ENCODE measurements at places on chromosomes 2 and 18.

- DNase-seq: no peak
Measured at GRCh38 chr18:78792736-78793135, 186.9 kb upstream of the SALL3 start.

DNA sequence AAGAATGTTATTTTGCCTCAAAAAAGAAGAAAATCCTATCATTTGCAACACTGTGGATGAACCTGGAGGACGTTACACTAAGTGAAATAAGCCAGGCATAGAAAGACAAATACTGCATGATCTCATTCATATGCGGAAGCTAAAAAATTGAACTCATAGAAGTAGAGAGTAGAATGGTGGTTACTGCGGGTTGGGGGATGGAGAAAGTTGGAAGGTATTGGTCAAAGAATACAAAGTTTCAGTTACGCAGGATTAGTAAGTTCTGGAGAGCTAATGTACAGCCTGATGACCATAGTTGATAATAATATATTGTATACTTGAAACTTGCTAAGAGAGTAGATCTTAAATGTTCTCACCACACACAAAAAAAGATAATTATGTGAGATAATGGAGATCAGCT lies 5.0 kb upstream of the GALNT5 start:
- DNase-seq: no peak

- no peak for DNase-seq
Measured at GRCh38 chr18:26290385-26290784, 64.1 kb downstream of the TAF4B start.

DNA sequence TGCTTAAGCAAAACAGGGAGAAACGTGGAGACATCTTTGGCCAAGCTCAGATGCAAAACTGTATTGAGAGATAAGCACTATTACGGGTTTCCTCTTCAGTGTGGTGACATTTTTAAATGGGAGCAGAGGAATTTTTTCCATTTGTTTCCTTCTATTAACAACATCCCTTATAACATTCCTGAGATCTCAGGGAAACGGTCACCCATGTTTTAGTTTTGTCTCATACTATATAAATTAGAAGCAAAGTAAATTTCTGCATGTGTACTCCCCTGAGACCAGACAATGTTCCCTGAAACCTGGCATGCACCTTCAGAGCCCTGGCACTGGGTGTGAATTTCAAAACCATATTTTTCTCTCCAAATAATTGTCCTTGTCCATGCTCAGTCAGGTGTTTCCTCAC lies 57.6 kb upstream of the RNF152 start:
- DNase-seq: no peak

- no peak for DNase-seq
Measured at GRCh38 chr18:79218605-79219190, 149.5 kb downstream of the ATP9B start.

GRCh38 chr2:190940454-190940853 lies 59.8 kb downstream of the GLS start:
- no peak for DNase-seq

DNA sequence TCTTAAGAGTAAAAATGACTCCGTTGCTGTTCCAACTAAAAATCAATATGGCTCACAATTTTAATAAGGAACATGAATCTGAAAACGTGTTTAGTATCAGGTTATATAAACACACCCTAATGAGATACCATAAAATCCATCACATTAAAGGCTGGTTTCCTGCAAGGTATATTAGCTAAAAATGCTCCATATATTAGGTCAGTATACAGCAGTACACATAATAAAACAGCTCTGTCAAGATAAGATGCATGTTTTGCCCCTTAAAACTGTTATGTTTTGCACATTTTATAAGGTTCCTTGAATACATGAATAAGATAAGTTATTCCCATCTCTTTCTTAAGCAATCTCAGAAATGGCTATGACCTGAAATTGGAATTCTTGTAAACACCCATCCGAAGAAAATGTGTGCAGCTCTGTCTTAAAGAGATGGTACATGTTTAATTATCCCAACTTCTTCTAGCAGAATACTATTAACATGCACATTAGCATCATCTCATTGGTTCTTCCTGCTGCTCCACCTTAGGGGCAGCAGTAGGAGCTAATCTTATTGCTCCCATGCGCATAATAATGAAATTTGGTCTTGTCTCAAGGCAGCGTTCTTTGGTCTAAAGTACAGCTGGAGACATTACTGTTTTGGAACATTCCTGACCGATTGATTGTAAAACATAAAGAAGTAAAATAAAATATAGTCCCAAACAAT lies 836.1 kb upstream of the FANCL start:
- no peak for DNase-seq

DNA sequence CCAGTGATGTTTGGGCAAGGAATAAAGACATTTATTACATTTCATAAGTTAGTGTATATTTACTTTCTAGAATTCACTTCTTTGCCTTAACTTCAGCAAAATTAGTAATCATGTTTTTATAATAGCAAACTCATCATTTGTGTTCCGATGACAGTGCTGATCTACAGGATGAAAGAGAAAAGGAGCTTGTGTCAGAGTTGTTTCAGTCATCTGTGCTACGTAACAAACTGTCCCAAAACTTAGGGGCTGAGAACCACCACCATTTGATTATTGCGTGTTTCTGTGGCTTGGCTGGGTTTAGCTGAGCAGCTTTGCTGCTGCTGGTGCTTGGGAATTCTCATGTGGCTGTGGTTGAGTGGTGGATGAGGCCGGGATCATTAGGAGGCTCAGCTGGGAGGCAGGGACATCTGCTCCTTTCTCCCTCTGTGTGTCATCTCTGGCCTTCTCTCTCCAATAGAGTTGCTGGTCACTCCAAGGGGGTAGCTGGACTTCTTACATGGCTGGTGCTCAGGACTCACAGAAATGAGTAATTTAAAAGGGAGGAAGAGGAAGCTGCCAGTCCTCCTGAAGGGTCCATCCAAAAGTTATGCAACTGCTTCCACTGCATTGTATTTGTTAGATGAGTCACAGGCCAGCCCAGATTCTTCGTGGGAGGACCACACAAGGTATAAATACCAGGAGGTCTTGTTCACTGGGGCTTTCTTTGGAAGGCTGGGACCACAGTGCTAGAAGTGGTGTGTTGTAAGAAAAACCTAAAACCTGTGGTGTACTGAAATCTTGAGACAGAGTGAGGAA lies 43.4 kb upstream of the HAAO start:
- DNase-seq: no peak

DNA sequence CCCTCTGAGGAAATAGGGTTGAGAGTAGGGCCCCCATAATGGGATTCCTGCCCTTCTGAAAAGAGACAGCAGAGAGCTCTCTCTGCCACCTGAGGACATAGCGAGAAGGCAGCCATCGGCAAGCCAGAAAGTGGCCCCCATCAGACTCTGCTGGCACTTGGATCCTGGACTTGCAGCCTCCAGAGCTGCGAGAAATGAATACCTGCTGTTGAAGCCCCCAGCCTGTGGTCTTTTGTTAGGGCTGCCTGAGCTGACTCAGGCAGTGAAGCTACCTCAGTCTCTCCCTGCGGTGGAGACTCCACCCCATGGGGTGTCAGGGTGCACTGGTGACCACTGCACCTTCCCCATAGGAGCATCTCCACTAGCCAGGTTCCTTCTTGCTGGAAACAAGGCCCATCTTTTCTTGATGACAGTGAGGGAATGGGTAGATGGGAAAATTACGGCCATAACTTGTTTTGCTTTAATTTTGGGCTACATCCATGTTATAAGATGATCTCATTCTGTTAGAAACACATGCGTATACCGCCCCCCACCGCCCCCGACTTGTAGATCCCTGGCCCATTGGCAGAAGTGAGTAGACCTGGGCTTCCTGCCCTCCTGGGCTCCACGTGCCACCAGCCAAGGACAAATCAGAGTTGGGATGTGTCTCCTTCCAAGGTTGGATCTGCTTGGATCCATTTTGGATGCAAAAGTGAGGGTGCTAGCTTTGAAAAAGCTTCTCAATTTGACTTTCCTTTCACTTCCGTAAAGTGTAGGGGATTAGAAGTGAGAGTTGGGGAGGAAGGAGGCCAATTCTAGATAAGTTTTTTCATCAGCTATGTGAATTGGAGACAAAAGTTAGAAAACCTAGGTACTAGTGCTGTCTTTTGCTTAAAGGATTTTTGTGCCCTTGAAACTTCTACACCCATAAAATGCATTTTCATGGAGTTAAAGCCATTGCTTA lies 42.9 kb downstream of the NCK2 start:
- no peak for DNase-seq

GRCh38 chr18:63936156-63936931 lies 12.8 kb upstream of the HMSD start:
- peak; percentile 78 for DNase-seq

GRCh38 chr2:147033044-147033443 lies 811.8 kb upstream of the ACVR2A start:
- no peak for DNase-seq

DNA sequence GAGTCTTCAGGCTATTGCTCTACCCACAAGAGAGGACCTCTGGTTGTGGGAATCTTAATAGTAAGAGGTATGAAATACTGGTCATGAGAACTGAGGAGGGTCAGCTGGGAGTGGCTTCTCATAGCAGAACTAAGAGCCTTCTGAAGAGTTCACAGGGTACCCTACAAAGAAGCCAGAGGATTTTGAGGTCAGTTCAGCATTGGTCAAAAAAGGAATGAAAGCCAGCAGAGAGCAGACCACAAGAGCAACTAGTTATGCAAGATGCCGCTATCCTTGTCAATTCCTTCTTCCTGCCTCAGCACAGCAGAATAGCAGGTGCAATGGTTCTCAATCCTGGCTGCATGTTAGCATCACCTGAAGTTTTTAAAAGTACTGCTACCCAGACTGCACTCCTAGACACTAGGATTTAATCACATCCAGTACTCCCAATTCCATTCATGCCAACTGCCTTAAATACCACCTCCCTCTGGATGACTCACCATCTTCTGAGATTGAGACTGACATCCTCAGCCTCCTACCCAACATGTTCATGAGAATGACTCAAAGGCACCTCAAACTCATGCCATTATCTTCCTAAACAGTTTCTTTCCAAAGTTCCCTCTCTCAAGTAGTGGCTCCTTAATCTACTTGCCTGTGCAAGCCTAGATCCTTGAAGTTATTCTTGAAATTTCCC lies 81.0 kb upstream of the RBMS1 start:
- DNase-seq: no peak

GRCh38 chr2:158809816-158810215 lies 14.7 kb downstream of the DAPL1 start:
- DNase-seq: no peak

DNA sequence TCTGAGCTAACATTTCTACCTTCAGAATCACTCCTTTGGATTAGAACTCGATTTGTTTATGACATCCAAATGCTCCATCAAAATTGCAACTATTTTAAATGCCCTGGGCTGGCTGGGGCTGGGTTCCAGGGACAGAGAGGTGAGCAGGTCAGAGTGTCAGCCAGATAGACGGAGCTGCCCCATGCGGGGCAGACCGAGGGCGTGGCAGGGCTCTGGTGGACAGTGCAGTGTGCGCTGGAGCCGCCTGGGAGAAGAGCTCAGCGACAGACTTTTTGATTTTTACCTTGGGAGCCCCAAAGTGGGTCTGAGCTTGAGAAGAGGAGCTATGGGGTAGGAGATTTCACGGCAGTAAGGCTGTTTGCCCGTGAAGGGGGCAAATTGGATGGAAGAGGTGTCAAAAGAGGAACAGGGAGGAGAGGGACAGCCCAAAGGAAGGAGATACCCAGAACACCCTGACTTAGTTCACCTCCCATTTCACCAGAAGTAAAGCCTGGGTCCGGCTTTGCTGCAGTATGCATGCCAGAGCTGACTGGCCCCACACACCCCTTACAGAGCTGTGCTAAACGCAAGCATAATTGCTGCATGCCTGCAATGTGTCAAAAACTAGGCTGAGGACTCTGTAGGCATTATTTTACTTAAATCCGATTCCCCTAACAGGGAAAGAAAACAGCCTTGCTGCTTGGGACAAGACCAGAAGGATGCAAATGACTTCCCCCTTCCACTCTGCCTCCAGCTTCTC lies 33.7 kb downstream of the EN1 start:
- DNase-seq: no peak

GRCh38 chr2:163681745-163682144 lies 54.1 kb downstream of the FIGN start:
- no peak for DNase-seq

GRCh38 chr2:173359231-173359630 lies 4.6 kb downstream of the CDCA7 start:
- no peak for DNase-seq

DNA sequence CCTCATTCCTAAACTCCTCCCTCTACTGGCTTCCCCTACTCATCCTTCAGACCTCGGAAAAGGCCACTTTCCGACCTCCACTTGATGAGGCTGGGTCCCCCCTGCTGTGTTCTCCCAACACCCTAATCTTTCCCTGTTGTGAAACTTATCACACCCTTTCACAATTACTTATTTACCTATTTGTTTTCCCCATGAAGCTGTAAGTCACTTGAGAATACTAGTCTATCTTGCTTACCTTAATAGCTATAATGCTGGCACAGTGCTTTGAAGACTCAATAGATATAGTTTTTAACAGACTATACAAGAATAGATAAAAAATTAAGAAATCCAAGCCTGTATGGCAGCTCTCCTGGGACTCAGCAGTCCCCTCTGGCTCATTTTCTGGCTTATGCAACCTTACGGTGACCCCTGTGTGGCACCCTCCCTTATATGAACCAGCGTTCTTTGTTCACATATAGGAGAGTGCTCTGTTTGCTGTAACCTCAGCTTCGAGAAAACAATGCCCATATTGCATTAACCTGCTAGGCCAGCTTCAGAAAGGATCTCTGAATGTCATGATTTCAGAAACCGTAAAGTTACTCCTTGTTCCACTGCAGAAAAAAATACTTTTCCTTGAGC lies 220.4 kb upstream of the PKDCC start:
- DNase-seq: no peak

GRCh38 chr2:2914252-2914651 lies 463.4 kb downstream of the EIPR1 start:
- DNase-seq: no peak

DNA sequence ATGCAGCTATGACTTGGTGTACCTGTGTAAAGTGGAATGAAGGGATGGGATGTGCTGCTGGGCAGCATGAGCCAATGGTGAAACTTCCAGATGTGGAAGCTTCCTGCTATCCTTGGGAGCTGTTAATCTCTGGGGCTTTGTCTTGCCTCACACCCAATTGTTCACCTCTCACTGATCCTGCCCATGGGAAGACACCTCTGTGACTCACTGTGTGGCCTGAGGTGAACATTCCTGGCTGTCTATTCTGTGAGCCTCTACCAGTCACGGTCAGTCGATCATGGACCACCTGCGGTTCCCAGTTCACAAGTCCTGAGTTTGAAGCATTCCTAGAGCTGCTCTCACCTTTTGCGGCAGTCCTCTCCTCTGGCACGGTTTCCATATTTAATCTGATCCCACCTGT lies 12.1 kb downstream of the NEURL3 start:
- no peak for DNase-seq

DNA sequence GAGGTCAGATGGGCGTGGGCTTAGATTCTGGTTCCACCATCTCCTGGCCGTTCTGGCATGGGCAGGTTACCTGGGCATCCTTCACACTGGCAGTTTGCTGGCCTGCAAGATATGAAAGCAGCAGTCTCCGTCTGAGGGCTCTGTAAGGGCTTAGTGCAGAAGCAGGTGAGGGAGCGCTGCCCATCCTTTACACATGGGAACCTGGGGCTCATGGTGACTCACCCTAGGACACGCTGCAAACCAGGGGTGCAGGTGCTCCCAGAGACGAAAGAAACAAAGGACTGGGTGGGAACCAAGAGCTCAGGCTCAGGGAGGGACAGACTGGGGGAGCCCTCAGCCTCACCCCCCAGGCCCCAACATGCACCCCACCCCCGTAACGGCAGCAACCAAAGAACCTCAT lies 10.7 kb upstream of the ID2 start:
- no peak for DNase-seq

- no peak for DNase-seq
Measured at GRCh38 chr2:219706823-219707281, 79.4 kb downstream of the SLC4A3 start.
